ENCODE measurements at places on chromosomes 3 and 15.

DNA sequence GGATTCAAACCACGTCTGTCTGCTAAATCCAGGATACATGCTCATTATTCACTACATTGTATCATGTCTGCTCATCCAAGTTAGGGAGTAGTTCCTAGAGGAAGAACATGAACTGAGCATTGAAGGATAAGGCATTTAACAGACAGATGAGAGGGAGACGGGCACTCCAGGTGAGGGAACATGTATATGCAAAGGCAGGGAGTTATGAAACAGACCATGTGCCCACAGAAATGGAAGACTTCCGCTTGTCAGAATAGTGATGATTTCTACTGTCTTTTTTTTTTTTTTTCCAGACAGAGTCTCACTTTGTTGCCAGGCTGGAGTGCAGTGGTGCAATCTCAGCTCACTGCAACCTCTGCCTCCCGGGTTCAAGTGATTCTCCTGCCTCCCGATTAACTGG, 5.0 kb upstream of the NDUFAF1 start:
- no peak for DNase-seq

GRCh38 chr3:11534793-11535101, 109.0 kb downstream of the VGLL4 start:
- no peak for DNase-seq

DNA sequence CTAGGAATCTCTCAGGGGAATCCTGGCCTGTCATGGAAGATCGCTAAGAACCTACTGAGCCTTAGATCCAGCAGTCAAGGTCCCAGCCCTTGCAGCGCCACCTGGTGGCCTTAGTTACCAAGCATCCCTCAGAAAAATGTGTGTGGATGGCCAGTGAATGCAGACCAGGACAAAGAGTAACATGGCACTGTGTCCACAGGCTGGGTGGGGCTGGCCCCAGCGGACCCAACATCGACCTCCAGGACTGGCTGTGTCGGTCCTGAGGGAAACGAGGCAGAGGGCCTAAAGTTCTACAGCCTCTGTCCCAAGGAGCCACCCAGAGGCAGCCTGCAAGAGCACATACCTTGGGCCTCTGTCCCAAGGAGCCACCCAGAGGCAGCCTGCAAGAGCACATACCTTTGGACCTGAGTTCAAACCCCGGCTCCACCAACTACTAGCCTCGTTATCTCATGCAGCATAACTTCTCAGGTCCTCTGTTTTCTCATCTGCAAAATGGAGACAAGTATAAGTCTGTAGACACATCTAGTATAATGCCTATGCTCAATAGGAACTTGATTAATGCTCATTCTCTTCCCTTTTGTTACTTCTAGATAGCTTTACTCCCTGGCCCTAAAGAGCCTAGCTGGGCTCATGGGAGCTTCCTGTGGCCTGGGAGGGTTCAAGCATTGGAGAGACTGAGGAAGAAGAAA, 57.5 kb upstream of the HERC1 start:
- DNase-seq = peak; percentile 53

- peak; percentile 11 for DNase-seq
These were observed 119.9 kb downstream of the DGKG start for GRCh38 chr3:186241910-186242821.

GRCh38 chr3:195129644-195130492, 141.1 kb downstream of the XXYLT1 start:
- DNase-seq = no peak

- DNase-seq = no peak
These were observed 304.9 kb downstream of the FGF12 start for GRCh38 chr3:192422321-192422996.

DNA sequence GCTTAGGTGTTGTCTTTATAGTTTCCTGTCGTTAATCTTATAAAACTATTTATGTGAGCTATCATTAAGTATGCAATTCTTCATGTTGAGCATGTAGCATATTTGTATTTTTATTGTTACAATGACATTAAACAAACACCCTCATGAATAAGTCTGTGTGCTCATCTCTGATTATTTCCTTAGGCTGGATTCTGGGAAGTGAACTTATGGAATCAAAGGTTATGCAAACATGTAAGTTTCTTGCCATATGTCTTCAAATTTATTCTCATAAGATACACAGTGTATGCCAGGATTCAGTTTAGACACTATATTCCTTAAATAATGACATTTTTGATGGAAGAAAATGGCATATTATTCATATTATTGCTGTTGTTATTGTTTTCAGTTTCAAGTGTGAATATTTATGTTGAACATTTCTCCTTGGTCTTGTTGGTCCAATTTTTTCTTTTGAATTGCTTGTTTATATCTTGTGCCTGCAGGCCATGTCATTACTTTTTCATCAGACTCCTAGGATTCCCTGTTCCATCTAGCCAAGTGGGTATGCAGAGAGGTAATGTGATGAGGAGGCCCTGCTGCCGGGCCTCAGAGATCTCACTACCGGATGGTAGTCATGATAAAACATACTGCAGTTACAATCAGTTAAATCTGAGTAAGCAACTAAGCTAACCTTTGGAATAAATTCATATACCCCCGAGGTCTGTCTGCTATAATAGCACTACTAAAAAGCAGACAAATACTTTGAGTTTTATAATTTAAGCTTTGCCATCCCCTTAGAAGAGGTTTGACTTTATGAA, 684.3 kb upstream of the SGO1 start:
- DNase-seq = no peak

GRCh38 chr3:132804498-132804897, 82.3 kb upstream of the NPHP3 start:
- no peak for DNase-seq

- DNase-seq = peak; percentile 31
These were observed 504.2 kb upstream of the PROK2 start for GRCh38 chr3:72288955-72289691.

GRCh38 chr3:177451864-177452830, 254.9 kb upstream of the TBL1XR1 start:
- DNase-seq = no peak

DNA sequence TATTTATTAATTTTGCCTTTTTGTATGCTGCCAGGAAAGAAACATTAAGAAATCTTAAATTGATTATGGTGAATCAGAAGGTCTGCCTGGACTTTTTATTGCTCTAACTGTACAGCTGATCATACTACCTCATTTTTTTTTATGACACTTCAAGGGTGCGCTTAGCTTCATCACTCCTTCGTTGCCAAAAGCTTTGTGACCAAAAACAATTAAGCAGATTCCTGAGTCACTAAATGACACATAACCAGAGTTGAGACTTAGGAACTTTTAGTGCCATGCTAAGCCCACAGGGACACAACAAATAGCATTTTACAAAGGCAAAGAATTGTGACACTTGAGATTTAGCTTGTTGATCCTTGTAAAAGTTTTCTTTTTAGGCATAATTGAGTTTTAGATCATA, 4.9 kb downstream of the ADIPOQ start:
- no peak for DNase-seq

- DNase-seq = peak; percentile 48
These were observed 727.8 kb downstream of the NLGN1 start for GRCh38 chr3:174125267-174125824.

- peak; percentile 52 for DNase-seq
These were observed 25.5 kb downstream of the ASB7 start for GRCh38 chr15:100627789-100628395.

DNA sequence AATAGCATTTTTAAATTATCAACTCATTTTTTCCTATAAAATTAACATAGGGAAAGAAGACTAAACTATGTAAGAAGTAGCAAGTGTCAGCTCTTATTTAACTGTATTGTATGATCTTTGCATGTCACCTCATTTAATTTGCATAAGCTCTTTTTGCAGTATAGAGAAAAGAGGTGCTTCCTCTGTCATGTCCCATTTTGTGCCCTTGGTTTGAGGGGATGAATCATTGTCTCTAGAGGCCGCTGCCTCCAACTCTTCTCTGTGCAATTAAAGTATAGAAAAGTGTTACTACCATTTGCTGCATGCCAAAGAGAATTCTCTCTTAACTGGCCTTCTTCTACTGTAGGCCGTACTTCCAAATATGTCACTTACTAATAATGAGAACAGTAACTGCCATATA, 93.4 kb downstream of the LRRC28 start:
- no peak for DNase-seq

DNA sequence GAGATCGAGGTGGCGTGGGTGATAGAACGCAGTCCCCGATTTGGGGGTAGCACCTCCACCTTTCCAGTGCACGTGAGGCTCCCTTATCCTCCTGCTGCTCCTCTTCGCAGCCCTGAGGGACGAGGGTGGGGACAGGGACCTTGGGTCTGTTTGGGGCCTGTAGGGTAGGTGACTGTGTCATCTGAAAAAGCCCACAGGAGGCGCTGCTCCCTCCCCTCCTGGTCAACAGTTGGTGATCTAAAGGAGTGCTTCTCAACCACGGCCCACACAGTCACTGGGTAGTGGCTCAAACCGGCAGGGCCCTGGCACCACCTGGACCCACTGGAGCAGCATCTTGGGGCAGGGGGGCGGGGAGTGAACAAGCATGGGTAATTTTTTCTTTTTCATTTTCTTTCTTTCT, 7.1 kb downstream of the LRRK1 start:
- no peak for DNase-seq

- no peak for DNase-seq
These were observed 24.2 kb downstream of the WDR93 start for GRCh38 chr15:89714775-89715174.
